ENCODE measurements at places on chromosomes 1 and 21.

DNA sequence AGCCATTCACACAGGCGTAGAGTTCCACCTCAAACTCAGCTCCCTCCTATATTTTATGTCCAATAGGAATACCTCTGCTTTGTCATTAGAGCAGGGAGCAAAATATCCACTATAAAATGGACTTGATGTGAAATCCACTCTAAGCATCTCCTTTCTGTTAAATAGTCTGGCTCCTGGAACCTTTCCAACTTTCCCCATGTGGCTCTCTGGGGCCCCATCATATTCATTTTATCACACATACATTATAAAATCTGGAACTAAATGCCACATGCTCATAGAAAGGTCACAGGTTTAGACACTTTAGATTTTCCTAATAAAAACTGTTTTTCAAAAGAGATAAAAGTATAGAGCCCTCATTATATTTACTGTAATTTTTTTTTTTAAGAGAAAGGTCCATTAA lies 82.1 kb downstream of the PTPN14 start:
- DNase-seq, result no peak

GRCh38 chr1:151508833-151509232 lies 2.4 kb upstream of the CGN start:
- DNase-seq, result no peak

DNA sequence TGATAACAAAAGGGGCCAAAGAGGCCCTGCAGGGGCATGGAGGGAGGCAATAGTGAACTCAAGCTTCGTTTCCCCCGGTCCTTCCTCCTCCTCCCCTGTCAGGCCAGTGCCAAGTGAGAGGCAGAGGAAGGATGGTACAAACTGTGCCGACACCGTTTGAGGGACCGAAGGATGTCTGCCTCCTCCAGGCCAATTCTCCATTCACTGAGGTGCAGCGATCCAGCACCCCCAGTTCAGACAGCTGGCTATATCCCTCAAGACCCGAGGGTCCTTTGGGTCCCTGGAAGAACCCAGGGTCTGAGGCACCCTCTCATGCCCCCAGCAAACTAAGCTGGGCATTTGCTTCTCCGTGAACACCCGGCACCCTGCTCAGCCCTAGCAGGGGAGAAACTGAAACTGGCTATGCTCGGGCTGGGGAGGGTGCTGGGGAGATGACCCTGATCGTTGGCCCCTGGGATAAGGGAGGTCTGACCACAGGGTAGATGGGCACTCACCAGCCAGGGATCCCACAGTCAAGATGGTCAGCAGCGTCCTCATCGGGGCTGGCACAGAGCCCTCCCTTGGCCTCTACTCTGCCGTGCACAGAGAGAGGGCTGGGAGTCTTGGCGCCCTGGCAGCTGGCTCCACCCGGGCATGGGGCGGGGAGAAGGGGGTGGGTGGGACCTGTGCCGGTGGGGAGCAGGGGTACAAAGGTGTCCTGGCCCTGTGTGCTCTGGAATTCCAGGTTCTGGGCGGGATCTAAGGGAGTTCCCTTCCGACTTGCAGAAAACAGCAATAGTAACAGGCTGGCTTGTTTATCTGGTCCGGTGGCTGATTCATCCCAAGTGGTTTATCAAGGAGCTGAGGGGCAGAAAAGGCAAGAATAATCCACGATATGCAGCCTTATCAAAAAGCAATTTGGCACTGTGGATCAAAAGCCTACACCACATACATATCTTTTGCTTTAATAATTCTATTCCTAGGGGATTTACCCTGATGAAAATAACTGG lies at the start of gene IL22RA1:
TSS of gene IL22RA1 (minus strand) at position 595 of the 989 bp plus-strand sequence. CDS start at position 537, 58 bp downstream.
- no peak for DNase-seq

DNA sequence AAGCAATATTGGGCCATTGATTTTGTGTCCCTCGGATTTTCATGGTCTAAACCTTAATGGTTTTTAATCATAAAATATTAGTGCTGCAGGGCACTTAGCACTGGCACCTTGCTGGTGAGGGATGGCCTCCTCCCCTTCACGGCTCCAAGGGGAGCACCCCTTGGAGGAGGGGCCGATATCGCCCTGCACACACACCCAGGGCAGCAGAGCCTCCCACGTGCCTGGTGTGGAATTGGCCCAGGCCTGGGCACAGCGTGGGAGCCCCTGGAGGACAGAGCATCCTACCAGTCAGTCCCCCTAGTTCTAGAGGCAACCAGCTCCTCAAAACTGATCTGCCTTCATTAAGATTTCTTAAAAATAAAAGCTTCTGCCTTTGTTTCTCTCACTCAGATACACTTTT lies 90.7 kb upstream of the CSF3R start:
- DNase-seq, result no peak

DNA sequence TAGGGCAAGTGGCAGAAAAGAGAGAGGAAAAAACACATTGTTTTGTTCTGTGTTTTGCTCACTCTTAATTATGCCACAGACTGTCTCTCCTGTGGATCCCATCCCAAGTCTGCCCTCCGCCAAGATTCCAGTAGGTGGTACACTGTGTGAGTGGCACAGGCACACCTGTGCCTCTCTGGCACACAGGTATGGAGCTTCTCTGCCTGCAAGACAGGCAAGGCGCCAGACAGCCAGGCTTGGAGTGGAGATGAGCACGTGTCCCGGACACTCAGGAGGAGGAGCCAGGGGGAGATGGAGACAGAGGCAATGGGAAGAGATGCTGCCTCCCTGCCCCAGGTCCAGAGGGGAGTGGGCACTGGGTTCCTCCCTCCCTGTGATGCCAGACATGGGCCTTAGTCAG lies 6.5 kb upstream of the GRIK3 start:
- no peak for DNase-seq

DNA sequence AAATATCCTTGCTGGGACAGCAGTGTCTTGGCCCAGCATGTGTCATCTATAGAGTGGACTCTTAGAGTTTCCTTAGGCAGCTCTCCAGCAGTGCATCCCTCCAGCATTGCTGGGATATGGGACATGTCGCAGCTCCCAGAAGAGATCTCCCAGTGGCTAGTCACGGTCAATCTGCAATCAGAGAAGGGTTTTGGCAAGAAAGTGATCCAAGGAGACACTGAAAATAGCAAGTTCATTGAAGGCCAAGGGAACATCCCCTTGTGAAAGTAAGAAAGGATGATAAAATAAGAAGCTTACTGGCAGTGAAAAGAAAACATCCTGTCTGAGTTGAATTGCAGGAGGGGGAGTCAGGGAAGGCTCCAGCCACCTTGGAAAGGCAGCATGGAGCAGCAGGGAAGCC lies 19.3 kb upstream of the NPL start:
- no peak for DNase-seq

- no peak for DNase-seq
Observed at GRCh38 chr1:233240829-233241682, 54.5 kb downstream of the PCNX2 start.

- no peak for DNase-seq
Observed at GRCh38 chr1:180247061-180247460, 17.0 kb downstream of the LHX4 start.

GRCh38 chr1:93842750-93843500 lies 36.1 kb downstream of the DNTTIP2 start:
- no peak for DNase-seq

GRCh38 chr1:115969509-115969908 lies 6.8 kb upstream of the SLC22A15 start:
- no peak for DNase-seq

DNA sequence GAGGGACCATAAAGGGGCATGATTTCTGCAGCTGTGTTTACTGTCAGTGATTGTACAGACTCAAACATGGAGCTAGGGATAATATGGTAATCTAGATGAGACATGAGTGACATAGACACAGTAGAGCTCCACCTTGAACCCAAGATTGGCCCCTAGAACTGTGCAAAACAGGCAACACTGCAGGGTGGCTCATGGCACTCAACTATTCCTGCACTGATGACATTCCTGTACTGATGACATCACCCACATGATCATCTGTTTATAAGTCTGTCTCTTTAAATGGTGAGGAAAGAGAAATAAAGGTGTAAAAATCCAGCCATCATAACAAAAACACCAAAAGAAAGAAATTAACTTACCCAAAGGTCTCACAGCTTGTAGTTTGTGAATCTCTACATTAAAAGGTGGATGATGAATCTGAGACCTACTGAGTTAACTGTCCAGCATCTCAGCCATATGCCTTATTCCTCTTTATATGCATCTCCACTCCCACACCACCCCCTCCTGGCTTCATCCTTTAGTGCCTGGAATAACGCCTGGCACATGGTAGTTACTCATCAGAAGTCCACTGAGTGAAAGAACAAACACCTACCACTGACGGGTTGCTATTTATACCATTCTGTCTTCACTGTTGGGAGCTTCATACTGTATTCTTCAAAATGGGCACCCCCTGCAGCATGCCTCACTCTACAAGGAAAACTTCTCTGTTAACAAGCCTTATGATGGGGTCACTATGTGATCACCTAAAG lies at the start of gene LRRC53:
TSS of gene LRRC53 (minus strand) at position 442 of the 746 bp plus-strand sequence. CDS start 29,262 bp downstream, outside the sequence.
- no peak for DNase-seq

DNA sequence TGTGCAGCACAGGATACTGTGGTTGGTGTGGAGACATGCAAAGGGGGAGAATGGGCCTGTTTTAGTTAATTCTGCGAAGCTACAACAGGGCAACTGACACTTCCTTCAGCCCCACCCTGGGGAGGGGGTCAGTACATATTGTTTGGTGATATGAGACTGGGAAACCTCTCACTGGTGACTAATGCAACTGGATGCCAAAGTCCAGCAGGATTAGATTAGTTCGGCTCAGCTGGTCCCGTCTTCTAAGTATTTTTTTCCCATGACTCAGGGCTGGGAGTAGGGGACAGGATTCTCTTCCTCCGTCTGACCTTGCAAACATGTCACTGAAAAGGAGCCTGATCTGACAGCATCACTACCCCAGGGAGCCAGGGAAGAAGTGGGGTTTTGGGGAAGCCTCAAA lies 43.0 kb downstream of the PLXNA2 start:
- DNase-seq, result no peak

Measured in stimulated activated CD4-positive, alpha-beta T cell treated with anti-CD3 and anti-CD28 coated beads, Interleukin-12 subunit alpha, Interleukin-12 subunit beta, amount 100 ng/mL, for 24 hours (primary cell).